ENCODE measurements at places on chromosomes 2 and 18.

DNA sequence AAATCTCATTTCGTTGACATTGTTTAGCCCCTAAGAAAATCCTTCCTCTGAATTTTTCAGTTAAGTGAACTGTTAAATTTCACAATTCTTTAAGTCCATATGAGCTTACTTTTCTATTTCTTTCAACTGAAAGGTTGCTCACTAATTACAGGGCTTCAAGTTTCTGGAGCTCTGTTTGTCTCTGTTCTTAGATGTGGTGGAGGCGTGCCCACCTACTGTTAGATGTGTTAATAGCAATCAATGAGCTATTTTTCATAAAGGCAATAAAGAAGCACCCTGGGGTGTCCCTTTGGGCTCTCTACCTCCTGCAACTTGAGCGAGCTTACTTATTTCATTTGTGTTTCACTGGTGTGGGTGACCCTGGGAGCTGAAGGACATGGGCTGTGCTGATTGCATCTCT is 25.0 kb downstream of the CREG2 start:
- no peak for DNase-seq

- no peak for DNase-seq
Measured at GRCh38 chr18:45771587-45772480, 47.9 kb downstream of the SLC14A1 start.

DNA sequence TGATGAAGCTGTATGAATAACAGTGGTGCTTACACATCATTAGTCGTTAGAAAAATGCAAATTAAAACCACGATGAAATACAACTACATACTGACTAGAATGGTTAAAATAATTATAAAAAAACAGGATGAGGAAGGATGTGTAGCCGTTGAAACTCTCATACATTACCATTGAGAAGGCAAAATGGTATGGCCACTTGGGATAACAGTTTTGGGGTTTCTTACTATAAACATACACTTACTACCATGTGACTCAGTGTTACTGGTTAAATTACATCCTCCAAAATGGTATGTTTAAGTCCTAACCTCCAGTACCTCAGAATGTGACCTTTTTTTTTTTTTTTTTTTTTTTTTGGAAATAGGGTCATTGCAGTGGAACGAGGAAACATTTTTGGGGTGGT is 58.4 kb downstream of the UBE2E3 start:
- DNase-seq = no peak

DNA sequence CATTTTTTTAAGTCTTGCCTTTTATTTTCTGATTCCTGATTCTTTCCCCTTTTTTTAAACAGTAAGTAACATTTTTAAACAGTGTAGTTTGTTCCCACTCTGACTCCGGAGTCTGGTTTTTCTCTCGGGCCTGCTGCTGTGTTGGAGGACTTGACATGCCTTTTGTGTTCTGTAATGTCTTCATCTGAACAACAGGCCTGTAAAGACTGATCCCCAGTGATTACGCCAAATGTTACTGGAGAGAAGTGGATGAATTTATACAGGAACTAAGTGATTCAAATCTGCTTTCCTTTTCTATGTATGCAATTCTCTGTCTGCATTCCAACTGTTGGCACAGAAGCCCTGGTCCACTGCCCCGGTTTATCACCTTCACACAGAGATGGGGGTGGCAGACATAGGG is 54.3 kb upstream of the RMDN2 start:
- DNase-seq = no peak
